Upper lobe of left lung (tissue), 6 donors: ENCODE measurements at places on chromosomes 12 and 14. TPM values are rescaled to one million over a fixed set of nuclear protein-coding genes. Genes with fewer than 3 reads are reported as not detected.

Gene SMCO2
- total RNA-seq = not detected

Gene ATF7
- total RNA-seq = 32.5 TPM

Gene SPTB
- total RNA-seq = 2.1 TPM

Gene SLC25A21
- not detected for total RNA-seq

Gene CRADD
- 34.6 TPM for total RNA-seq

Gene SERPINA3
- 77.4 TPM for total RNA-seq

Gene SUDS3
- total RNA-seq = 18.4 TPM

Gene AQP6
- not detected for total RNA-seq

Gene SLC10A1
- total RNA-seq = not detected

Gene KRT77
- total RNA-seq = not detected

Gene PIWIL1
- not detected for total RNA-seq

Gene SNAPC1
- total RNA-seq = 4.2 TPM

Gene CDC42BPB
- total RNA-seq = 108 TPM

Gene CLEC12A
- 63.5 TPM for total RNA-seq

Gene SNW1
- 58.4 TPM for total RNA-seq

Gene CD163L1
- total RNA-seq = 2.7 TPM

Gene SPTLC2
- 28.0 TPM for total RNA-seq

Gene CLEC4E
- 13.2 TPM for total RNA-seq

Gene TECPR2
- total RNA-seq = 71.2 TPM

Gene B3GNT4
- total RNA-seq = 0.44 TPM

Gene EPYC
- not detected for total RNA-seq

Gene ADAM21
- not detected for total RNA-seq

Gene LRTM2
- total RNA-seq = not detected

Gene ASB2
- total RNA-seq = 2.2 TPM
